Keratinocyte (primary cell): ENCODE measurements at places on chromosomes 5 and 9. TPM values are rescaled to one million over a fixed set of nuclear protein-coding genes. Genes with fewer than 3 reads are reported as not detected.

The STK32A gene
- polyA plus RNA-seq, result 0.01 to 0.12 TPM in 2 of 3 replicates, not detected in the other

The CDKN2B gene
- 17.9 to 34.3 TPM (median 19.9 TPM) in 3 replicates for polyA plus RNA-seq

The FBXW11 gene
- polyA plus RNA-seq, result 36.5 to 48.4 TPM (median 44.0 TPM) in 3 replicates

The SLCO6A1 gene
- not detected in 3 replicates for polyA plus RNA-seq

The PCDHB7 gene
- polyA plus RNA-seq, result not detected in 3 replicates

The HBEGF gene
- polyA plus RNA-seq, result 29.0 to 53.1 TPM (median 34.2 TPM) in 3 replicates

The SARDH gene
- 0.03 TPM in 3 replicates for polyA plus RNA-seq

The SHISAL2B gene
- polyA plus RNA-seq, result not detected in 3 replicates

The MYOT gene
- 0.55 to 1.5 TPM (median 0.76 TPM) in 3 replicates for polyA plus RNA-seq
